ENCODE measurements at places on chromosomes 3 and 15. TPM values are rescaled to one million over a fixed set of nuclear protein-coding genes. Genes with fewer than 3 reads are reported as not detected.

Gene TMEM207
- total RNA-seq = not detected

- H3K27me3 ChIP-seq = no peaks in the 10 kb centered on the region
- H3K27ac ChIP-seq = no peak overlapping the region
- no peaks in the 10 kb centered on the region for H3K4me1 ChIP-seq
- no peak overlapping the region for H3K4me3 ChIP-seq
- DNase-seq = no peak
Observed at GRCh38 chr3:134232151-134232550, 18.5 kb downstream of the RYK start.

- no peaks in the 10 kb centered on the region for H3K27me3 ChIP-seq
- H3K4me3 ChIP-seq = no peak overlapping the region
- H3K4me1 ChIP-seq = no peaks in the 10 kb centered on the region
- DNase-seq = no peak
Observed at GRCh38 chr3:167754049-167754448, 18.5 kb downstream of the SERPINI1 start.

DNA sequence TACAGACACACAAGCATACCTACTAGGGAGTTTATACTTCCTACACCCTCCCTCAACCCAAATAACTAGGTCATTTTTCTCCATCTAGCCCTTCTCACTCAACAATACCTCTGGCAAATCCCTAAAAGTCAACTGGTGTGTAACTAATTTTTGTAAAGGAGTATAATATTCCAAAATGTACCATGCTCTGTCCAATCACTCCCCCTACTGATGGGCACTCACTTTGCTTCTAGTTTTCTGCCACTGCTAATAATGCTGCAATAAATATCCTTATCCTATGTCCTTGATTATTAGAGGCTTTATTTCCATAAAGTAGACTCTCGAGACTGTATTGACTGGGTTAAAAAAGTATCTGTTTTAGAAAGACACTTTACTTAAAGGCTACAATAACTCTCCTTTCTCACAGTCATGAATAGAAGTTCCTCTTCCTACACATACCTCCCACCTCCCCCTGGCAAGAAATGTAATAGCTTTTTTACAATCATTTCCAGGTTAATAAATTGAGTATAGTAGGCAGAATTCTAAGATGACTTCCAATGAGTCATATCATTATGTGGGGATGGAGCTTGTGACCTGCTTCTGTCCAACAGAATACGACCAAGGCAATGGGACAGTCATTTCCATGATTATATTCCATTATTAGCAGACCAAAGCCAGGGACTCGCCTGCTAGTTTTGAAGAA is 30.0 kb downstream of the SHQ1 start:
- DNase-seq = no peak
- H3K27ac ChIP-seq = no peak overlapping the region
- H3K4me1 ChIP-seq = no peaks in the 10 kb centered on the region
- no peaks in the 10 kb centered on the region for H3K27me3 ChIP-seq

- no peaks in the 10 kb centered on the region for H3K27me3 ChIP-seq
- DNase-seq = no peak
- H3K4me1 ChIP-seq = peaks cover 6% of the 10 kb centered on the region
- no peak overlapping the region for H3K27ac ChIP-seq
- no peaks in the 10 kb centered on the region for H3K36me3 ChIP-seq
Observed at GRCh38 chr3:127693336-127693843, 20.6 kb downstream of the ABTB1 start.

Data from H1 (cell line).